ENCODE measurements at places on chromosomes 4 and X. TPM values are rescaled to one million over a fixed set of nuclear protein-coding genes. Genes with fewer than 3 reads are reported as not detected.

Gene VCX2
- total RNA-seq = not detected

Gene PTPN13
- 37.3 TPM for total RNA-seq

Gene SMAD1
- 12.5 TPM for total RNA-seq

Gene GLRA2
- total RNA-seq = not detected

Gene ADH1A
- not detected for total RNA-seq

Gene ANOS1
- under 0.01 TPM for total RNA-seq

Gene DHRSX
- total RNA-seq = 27.6 TPM

Gene P2RY4
- total RNA-seq = 0.18 TPM

Gene KLF8
- total RNA-seq = 0.71 TPM

All from smooth muscle cell of bladder (primary cell).